ENCODE measurements at places on chromosomes 16 and 17.
A peak's percentile ranks its signal among the peaks of the same experiment; 100 is the strongest.

- no peak for DNase-seq
These were observed 99.1 kb upstream of the RBBP6 start for GRCh38 chr16:24440306-24440705.

DNA sequence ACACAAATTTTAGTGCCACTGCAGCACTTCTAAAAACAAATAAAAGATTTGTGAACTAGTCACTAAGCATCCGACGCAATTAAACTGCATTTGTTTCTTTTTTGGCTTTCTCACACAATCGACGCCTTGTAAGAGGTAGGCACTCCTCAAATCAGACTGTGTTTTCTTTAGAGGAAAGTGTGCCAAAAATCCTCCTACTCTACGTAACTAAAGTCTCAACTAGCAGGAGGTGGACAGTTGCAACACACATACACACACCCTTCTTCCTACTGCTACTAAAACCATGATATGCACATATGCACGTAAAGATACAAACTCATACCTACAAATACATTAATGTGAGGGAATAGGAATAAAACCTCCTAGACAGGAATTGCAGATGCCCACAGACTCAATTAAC, 844.7 kb upstream of the SOX9 start:
- no peak for DNase-seq

DNA sequence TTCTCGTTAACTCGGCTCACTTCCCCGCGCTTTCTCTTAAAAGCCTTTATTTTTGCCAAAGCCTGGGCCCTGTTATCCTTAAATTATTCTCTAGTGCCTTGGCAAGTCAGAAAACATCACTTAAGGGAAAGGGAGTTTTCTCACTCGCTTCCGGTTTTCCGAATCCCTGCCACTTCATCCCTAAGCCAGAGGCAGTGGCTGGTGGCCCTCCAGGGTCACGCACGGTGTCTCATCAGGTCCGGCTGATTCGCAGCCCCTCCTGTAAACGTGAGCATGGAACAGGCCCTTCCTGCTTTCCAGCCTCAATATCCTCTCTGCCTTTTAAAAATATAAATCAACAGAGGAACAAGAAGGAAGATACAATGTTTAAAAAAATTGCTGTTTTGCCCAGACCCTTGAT, 142.5 kb upstream of the CHMP6 start:
- no peak for DNase-seq

GRCh38 chr17:80759377-80759673, 214.7 kb downstream of the RPTOR start:
- DNase-seq = no peak

GRCh38 chr16:60329108-60329507, 1595.0 kb upstream of the GOT2 start:
- no peak for DNase-seq

DNA sequence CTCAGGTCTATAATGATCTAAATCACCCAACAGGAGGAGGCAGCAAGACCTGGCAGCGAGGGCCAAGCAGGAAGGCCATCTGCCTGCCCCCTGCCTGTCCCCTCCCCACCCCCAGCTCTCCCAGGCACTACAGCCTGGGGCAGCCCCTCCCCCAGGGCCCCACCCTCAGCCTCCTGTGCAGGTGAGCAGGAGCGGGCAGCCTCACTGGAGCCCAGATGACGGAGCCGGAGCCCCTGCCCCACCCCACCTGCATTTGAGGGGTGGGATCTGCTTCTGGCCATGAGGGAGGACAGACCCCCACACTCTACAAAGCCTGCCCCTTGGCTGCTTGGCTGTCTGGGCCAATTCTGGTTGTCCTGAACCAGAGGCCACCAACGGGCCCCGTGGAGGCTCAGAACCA, 12.4 kb upstream of the BAHCC1 start:
- no peak for DNase-seq

- DNase-seq = no peak
These were observed 59.5 kb downstream of the SLFN11 start for GRCh38 chr17:35313875-35314409.

DNA sequence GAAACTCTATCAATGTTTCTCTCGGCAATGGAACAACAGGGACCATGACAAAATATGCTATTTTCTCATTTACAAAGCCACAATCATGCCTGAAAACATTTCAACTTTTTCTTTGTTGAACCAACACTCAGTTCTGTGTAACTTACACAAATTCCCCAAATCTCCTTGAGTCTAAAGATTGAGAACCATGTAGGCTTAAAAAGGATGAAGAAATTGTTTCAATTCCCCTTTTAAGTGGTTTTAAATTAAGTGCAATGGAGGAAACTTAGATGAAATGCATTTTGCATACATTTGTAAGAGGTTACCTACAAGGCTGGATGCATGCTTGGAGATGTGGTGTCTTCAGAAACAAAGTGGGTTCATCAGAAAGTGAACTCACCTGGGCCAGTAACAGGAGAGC, 566.4 kb upstream of the CDH11 start:
- no peak for DNase-seq

- DNase-seq = no peak
These were observed 7.4 kb downstream of the ZNF629 start for GRCh38 chr16:30779596-30779995.

DNA sequence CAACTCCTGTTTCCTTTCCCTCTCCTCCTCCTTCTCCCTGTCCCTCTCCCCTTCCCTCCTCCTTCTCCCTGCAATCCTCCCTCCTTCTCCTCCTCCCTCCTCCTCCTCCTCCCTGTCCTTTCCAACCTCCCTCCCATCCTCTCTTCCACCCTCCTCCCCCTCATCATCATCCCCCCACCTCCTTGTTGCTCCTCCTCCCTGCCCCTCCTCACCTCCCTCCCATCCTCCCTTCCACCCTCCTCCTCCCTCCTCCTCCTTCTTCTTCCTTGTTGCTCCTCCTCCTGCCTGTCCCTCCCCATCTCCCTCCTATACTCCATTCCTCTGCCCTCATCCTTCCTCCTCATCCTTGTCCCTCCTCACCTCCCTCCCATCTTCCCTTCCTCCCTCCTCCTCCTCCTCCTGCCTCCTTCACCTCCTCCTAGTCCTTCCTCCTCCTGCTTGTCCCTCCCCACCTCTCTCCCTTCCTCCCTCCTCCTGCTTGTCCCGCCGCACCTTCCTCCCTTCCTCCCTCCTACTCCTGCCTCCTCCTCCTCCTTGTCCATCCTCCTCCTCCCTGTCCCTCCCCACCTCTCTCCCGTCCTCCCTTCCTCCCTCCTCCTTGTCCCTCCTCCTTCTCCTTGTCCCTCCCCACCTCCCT, 222.5 kb downstream of the IRF8 start:
- DNase-seq = no peak

DNA sequence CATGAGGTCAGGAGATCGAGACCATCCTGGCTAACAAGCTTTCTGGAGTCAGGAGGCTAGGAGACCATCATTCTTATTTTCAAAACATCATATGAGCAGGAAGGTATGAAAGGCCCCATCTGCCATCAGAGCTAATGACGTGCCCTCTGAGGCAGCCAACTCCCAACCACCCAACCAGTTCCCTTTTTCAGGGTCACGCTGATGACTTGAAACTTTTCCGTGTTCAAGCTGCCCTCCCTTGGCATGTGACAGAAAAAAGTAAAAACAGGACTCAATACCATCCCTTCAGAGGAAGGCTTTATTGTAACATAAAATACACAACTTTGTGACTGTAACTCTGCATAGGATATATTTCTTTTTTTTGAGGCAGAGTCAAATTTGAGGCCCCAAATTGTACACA, 4.6 kb upstream of the GHDC start:
- DNase-seq = no peak

GRCh38 chr17:82611140-82612058, 36.8 kb downstream of the WDR45B start:
- no peak for DNase-seq

GRCh38 chr16:70708366-70709246, 22.8 kb upstream of the MTSS2 start:
- no peak for DNase-seq

DNA sequence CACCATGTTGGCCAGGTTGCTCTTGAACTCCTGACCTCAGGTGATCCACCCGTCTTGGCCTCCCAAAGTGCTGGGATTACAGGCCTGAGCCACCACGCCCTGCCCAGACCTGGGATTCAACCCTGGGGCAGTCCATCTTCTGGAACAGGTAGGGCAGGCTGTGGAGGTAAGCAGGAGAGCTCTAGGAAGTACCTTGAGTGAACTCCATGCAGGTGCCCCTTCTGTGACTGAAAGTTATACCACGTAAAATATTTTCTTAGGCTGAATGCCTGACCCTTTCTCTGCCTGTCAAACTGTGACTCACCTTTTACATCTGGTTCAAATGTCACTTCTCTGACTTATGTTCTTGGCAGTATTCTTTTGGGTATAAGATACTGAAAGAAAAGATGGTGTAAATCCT, 86.7 kb upstream of the ELAC2 start:
- no peak for DNase-seq

DNA sequence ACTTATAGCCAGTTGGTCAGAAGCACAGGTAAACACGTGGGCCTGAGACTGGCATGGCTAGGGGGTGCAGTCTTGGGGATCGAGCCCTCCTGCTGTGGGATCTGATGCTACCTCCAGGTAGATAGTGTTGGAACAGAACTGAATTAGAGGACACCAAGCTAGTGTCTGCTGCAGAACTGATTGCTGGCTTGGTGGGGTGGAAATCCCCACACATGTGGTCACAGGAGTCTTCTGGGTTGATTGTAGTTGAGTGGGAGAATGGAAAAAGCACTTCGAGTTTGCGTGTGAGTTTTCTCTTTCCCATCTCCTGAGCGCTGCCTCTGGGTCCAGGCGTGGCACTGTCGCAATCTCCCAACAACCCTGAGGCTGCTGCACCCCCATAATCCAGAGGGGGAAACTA, 8.0 kb upstream of the SPATA32 start:
- no peak for DNase-seq

- peak; percentile 34 for DNase-seq
These were observed 7.5 kb upstream of the ARMC5 start for GRCh38 chr16:31451681-31452351.

DNA sequence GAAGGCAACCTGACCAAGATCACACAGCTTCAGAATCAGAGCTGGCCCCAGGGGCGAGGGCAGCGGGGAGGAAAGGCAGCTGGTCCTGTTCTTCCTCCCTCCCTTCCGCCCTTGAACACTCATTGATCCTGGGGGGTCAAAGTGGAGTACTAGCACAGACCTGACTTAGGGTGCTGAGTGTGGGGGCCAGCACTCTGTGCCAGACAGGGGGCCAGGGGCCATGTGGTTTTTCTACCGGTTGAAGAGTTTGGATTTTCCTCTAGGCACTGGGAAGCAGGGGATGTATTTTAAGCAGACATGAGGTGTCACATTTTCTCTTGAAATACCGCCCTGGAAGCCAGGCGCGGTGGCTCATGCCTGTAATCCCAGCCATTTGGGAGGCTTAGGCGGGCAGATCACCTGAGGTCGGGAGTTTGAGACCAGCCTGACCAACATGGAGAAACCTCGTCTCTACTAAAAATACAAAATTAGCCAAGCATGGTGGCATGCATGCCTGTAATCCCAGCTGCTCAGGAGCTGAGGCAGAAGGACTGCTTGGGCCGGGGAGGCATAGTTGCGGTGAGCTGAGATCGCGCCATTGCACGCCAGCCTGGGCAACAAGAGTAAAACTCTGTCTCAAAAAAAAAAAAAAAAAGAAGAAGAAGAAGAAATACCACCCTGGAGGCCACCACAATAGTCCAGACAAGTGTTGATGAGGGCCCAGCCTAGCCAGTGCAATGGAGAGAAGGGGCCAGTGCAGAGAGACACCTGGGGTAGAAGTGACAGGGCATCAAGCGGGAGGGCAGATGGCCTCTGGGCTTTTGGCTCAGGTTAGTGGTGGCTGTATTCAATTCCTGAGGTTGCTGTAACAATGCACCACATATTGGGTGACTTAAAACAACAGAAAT, 15.3 kb downstream of the OSBPL7 start:
- DNase-seq = no peak

DNA sequence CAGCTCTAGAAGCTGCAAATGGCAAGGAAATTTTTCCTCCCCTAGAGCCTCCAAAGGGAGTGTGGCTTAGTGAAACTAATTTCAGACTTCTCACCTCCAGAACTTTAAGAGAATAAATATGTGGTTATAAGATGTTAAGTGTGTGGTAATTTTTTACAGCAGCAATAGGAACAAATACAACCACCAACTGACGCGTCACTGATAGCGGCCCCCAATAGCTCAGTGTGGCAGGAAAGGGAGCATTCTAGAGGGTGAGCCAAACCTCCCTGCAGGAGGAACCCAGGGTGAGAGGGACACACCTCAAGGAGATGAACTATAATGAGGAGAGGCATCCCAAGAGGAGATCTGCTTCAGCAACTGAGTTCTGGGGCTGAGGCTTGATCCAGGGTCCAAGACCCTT, 4.0 kb downstream of the CCL4 start:
- DNase-seq = no peak

DNA sequence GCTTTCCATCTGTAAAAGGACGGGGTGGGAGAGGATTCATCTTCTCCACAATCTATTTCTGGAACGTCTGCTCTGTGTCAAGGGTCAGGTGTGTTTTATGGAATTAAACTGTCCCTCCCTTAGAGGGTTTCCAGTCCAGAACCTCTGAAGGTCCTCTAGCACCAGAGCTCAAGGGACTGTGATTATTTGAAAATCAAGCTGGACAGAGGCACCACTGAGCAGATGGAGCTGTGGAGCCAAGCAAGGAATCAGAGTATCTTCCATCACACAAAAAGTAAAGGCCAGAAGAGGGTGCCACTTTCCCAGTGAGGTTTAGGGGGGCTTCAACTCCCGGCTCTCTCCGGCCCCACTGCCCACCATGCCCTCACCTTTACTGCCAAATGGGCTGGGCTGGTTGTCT, 6.8 kb downstream of the CACNG5 start:
- DNase-seq = no peak

- DNase-seq = no peak
These were observed 64.9 kb downstream of the ARHGAP17 start for GRCh38 chr16:24950275-24950674.

DNA sequence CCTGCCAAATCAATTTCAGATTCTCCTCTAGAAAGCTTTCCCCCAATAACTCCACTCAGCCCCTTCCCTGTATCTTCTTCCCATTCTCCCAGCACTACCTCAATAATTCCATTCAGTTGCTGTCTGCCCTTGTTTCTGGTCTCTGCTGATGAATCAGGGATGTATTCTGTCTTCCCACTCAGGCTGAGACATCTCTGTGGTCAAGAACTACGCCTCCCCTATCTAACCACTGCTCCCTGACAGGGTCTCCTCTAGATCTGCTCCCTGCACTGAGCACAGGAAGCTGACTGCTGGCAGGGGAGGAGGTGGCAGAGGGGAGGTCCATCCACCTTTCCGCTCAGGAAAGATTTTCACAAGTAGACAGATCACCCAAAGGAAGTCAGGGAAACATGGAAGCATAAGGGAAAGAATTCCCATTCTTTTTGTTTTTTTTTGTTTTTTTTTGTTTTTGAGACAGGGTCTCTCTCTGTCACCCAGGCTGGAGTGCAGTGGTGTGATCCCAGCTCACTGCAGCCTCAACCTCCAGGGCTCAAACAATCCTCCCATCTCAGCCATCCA, 16.9 kb upstream of the SP2 start:
- no peak for DNase-seq
